Spinal cord (tissue), 10 donors: ENCODE measurements at places on chromosomes 12 and 14. TPM values are rescaled to one million over a fixed set of nuclear protein-coding genes. Genes with fewer than 3 reads are reported as not detected.

The CLEC4C gene
- not detected for total RNA-seq

The CD4 gene
- total RNA-seq: 11.3 TPM

DNA sequence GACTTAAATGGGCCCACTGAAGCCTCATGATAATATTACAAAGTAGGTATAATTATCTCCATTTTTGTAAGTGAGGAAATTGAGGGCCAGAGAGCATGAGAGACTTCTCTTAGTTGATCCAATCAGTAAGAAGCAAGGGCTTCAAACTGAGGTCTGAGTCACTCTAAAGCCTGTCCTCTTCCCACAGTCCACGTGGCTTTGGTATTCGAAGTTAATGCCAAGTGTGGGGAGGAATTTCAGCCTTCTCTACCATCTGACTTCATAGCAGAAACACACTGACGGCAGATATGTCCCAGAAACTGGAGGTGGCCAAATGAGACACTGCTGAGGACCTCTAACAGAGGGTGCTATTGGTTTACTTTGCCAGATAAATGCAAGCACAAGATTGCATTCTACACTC is 114.4 kb upstream of the OVCH1 start:
- H3K4me3 ChIP-seq: no peak overlapping the region
- no peak overlapping the region for H3K27ac ChIP-seq
- no peaks in the 10 kb centered on the region for H3K36me3 ChIP-seq
- H3K27me3 ChIP-seq: no peaks in the 10 kb centered on the region

- H3K4me1 ChIP-seq: no peaks in the 10 kb centered on the region
- H3K27ac ChIP-seq: no peak overlapping the region
- no peak for DNase-seq
- no peaks in the 10 kb centered on the region for H3K27me3 ChIP-seq
Observed at GRCh38 chr14:53714495-53715192, 242.0 kb downstream of the BMP4 start.

GRCh38 chr14:94501588-94502516 is 7.4 kb downstream of the SERPINA12 start:
- no peaks in the 10 kb centered on the region for H3K36me3 ChIP-seq
- H3K4me3 ChIP-seq: no peak overlapping the region
- DNase-seq: no peak
